GM23248 (cell line): ENCODE measurements at places on chromosomes 3 and 15.

- peak; percentile 62 for DNase-seq
Observed at GRCh38 chr3:170037463-170038433, at the start of gene GPR160. Gene GPR160 (plus strand): TSS chr3:170037995. CDS start chr3:170083973, 45,978 bp downstream.

- DNase-seq = no peak
Observed at GRCh38 chr3:39980058-39980457, 170.6 kb downstream of the MYRIP start.

- no peak for DNase-seq
Observed at GRCh38 chr15:80396096-80396495, 8.1 kb upstream of the ARNT2 start.

DNA sequence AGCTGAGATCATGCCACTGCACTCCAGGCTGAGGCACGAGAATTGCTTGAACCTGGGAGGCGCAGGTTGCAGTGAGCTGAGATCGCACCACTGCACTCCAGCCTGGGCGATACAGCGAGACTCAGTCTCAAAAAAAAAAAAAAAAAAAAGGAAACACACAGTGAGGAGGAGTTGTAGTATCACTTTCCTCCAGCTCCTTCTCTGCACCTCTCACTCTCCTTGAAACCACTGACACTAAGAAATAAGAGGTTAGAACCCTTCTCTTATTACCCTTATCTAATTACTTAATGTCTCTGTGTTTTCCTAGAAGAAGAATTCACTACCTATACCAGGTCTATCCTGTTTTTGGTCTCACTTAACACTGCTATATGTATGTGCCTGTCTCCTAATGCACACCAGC, 31.7 kb downstream of the RAB27A start:
- DNase-seq = no peak

GRCh38 chr3:43378066-43378935, 92.0 kb downstream of the SNRK start:
- peak; percentile 43 for DNase-seq

DNA sequence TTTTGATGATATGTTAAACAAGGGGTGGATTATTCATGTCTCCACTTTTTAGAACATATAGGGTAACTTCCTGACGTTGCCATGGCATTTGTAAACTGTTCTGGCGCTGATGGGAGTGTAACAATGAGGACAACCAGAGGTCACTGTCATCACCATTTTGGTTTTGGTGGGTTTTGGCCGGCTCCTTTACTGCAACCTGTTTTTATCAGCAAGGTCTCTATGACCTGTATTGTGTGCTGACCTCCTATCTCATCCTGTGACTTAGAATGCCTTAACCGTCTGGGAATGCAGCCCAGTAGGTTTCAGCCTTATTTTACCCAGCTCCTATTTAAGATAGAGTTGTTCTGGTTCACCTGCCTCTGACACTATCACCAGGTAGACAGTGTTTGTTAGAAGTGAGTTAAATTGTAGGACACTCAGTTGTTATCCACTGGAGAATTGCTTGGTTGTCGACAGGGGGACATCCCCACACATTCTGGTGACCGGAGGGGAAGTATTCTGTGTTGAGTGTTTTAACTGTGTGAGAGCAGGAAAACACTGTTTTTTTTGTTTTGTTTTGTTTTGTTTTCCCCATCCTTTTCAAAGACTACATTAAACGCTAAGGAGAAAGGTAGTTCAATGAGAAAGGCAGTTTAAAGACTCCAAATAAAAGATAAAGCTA, 36.9 kb upstream of the SKIL start:
- DNase-seq = no peak

- peak; percentile 66 for DNase-seq
Observed at GRCh38 chr3:149765762-149766334, 13.6 kb upstream of the COMMD2 start.

DNA sequence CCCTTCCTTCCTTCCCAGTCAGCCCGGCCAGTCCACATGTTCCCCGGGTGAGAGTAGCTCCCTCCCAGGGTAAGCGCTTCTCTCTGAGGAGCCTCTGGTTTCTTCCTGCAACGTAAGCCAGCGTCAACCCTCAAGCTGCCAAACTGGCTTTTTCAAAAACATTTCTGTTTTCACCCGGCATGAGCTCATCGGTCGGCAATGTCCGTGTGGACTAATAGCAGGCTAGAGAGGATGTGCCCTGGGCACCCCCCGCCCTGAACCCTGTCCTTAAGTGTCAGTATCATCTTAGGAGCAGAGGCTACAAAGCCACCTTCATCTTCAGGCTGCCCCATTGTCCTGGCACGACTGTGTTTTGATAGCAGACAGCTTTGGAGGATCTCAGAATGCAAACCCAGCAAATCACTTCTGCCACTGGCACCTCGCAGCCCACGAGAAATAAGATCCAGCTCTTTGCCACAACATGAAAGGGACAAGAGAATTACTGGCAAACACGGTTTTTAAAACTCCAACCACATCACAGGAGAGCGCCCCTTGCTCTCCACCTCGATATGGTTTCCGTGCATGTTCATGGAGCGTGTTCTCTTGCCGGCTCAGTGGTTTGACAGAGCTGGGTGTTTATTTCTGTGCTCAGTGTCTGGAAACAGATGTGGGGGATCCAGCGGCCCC, 9.9 kb downstream of the ALDH1A3 start:
- peak; percentile 92 for DNase-seq
